Stimulated activated CD4-positive, alpha-beta T cell treated with anti-CD3 and anti-CD28 coated beads, Interleukin-2, amount 100 ng/mL, for 48 hours (primary cell): ENCODE measurements at places on chromosomes 2 and 18.

DNA sequence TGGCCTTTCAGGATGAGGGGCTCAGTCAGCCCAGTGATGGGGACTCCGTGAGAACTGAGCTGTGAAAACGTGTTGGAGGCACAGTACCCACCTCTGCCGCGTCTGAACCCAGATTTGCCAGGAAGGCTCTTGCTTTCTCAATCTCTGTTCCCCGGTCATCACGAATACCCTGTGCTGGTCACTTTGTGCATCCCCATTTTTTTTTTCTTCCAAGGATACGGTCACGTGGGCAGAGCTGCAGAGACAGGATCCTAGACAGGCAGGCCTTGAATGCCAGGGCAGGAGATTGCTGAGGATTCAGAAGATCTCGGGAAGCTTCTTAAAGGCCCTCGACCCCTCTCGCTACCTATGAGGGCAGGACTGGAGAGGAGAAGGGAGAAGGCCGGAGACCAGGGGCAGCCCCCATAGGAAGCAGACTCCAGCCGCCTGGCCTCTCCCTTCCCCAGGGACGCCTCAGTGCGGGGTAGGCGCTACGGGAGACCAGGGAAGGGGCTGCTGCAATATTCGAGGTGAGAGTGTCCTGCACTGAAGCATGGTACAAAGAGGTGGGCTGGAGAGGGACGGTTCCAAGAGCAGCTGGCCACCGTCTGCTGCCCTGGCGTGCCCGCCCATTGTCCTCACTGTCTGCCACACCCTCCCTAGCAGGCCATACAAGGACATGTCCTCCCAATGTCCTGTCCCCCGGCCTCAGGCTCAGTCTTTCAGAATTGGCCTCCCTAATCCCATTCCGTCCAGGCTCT lies 29.0 kb upstream of the TAF1B start:
- no peak for DNase-seq

- no peak for DNase-seq
These were observed 160.2 kb downstream of the PMAIP1 start for GRCh38 chr18:60060026-60060425.

- peak; percentile 16 for DNase-seq
These were observed 128.7 kb downstream of the LYPD6B start for GRCh38 chr2:149167001-149167780.

GRCh38 chr18:68735483-68736343 lies 20.8 kb upstream of the TMX3 start:
- no peak for DNase-seq

DNA sequence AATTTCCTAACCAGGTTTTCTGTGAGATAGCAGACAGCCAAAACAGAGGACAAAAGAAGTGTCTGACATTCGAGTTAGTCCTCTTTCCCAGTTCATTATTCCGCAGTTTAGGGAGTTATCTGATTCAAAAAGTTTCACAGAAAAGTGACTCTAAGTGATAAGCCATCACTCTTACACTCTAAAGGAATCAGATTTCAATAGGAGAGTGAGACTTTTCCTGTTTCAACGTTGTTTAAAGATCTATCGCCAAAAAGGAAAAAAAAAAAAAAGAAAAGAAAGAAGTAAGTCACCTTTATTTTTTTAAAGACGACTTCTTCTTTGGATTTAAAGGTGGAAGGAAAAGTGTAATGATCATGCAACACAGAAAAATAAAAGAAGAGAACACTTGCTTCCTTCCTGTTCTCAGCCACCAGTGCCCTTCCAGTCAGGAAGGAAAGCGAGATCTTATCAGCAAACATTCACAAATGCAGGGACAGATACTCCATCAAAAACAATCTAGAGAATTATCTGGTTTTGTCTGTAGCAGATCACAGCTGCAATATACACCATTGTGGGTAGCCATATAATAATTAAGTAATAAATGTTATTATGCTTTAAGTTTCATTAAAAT lies 49.8 kb downstream of the TFPI start:
- no peak for DNase-seq

DNA sequence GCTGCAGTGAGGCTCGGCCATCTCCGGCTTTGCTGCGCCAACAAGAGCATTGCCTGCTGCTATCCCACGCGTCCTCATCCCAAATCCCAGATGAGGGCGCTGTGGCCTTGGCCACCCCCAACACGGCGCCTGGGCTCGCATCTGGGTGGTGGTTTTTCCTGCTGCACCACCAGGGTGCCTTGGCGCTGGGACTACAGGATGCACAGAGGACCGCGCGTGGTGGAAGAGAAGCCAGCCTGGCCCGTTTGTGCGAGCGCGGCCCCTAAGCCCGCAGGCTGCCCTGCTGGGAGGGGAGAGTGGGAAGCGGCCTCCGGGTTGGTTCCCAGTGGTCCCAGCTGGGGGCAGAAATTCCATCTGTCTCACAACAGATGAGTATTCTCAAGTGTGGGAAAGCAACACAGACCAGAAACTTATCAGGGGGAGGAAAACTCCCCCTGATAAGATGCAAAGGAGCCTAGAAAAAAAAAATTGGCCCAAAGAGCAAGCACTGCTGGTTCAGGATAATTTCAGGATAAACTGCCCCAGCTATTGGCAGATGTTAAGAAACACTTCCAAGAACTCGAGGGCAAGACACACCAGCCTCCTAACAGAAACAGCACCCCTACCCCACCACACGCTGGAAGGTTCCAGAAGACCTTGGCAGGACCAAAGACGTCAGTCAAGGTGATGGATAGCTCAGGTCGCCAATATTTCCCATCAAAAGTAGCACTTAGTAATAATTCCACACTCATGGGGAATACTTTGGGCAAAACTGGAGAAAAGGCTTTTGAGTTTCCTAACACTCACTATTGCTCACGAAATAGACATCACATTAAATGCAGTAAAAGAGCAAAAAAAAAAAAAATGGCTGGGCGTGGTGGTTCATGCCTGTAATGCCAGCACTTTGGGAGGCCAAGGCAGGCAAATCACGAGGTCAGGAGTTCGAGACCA lies 152.1 kb downstream of the PXDN start:
- no peak for DNase-seq

DNA sequence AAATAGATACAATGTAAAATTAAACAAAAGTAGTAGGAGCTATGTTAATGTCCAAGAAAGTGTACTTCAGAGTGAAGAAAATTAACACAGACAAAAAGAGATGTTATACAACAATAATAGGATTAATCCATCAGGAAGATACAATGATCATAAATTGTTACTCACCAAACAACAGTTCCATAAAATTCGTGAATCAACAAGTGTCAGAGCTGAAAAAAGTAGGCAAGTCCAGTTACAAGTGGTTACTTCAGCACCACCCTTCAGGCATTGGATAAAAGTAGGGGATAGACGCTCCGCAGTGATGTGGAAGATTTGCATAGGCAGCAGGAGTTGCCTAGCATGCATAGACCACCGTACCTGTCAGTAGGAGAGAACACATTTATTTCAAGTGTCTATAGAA lies 77.8 kb downstream of the ATP9B start:
- DNase-seq = no peak

DNA sequence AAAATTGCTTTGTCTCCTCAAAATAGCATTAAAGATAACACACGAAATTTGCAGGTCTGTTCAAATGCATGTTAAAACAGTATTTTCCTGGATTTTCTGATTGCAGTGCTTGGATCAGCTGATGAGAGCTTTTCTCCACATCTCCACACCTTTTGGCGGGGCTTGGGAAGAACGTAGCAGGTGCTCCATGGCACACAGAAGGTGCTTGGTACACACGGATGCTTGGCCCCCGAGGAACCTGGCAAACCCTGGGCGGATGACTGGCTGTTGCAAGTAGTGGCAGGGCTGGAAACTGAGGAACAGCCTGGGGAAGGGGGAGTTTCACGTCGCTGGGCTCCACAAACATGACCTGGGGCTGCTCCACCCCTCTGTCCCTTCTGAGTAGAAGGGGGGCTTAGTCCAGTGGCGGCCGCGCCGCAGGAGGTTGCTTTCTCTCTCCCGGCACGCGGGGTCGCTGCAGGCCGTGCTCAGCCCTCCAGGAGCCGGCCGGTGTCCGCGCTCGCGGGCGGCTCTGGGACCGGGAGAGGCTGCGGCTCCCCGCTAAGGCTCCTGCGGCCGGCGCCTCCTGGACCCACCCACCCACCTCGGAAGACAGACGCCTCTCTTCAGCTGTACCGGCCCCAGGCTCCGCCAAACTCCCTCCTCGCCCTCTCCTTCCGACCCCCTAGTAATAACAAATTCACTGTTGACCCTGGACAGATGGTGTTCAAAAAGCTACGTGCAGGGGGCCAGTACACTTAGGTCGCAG lies 69.3 kb downstream of the MARCO start:
- no peak for DNase-seq

DNA sequence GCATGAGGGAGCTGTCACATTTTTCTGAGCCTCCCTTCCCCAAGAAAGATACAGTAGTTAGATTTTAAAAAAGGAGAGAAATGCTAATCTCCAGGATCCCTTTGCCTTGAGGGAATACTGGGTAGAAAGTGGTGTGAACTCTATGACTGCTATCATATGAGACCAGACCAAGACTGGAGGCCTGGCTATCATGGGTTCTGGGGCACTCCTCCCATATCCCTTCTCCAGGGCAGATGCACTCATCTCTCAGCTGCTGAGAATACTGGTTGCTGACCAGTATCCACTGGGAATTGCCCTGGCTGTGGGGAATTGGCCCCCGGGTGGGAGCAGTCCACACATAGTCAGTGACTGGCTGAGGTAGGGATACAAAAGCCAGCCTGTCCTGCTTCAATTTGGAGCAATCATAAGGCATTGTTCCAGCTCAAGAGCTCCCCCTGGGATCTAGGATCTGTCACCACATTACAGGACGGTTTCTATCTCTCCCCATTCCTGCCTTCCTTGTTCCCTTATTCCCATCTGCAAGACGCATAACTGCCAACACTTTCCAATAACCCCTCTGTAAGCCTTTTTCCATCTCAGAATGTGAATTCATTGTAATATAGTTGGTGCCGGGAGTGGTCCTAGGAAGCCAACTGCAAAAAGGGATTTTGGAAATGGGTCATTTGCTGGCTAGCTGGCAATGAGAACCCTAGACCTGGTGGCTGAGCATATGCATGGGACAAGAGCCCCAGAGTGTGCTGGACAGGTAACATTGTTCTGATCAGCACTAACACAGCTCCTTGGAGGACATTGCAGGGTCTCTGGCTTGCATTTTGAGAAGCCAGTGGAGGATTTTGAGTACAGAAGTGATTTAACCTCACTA lies 35.4 kb upstream of the REEP1 start:
- no peak for DNase-seq

DNA sequence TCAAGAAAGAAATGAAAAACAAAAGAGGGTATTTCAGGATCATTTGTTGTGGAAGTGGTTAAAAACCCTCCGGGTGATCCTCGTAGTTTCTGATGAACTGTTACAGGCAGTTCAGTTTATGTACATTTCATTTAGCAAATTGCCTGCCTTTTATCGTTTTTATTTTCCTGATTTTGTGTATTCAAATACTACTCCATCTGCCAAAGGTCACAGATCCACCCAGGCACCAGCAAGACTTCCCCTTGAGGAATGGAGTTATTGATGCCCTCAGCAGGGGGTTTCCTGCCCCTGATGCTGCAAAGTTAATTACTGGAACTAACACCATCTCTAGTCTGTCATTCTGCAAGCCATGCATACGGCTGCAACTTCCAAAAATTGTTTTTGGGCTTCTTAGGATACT lies 641.9 kb downstream of the SLC4A3 start:
- DNase-seq = no peak

DNA sequence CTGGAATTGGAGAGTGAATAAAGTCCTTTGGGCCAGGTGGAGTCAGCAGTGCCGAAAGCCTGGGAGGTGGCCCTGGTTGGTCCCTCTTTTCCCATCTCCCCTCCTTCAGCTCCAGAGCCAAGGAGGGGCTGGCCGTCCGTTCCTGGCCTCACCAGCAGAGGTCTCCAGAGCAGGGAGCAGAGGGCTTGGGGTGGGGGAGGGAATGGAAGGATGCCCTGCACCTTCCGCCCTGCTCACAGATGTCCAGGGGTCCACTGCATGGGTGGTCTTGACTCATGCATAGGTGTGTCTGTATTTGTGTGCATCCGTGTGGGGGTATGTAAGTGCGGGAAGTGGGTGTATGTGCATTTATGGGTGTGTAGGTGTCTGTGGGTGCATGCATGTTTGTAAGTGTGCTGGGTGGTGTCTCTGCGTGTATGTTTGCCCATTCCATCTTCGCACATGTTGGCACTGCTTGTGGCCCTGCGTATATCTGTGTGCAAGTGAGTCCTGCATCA lies 201.8 kb downstream of the ZFP36L2 start:
- peak; percentile 44 for DNase-seq

- DNase-seq = no peak
These were observed 98.1 kb downstream of the RTP5 start for GRCh38 chr2:241967467-241968144.

GRCh38 chr2:149296031-149296430 lies 34.4 kb upstream of the LYPD6 start:
- no peak for DNase-seq

- DNase-seq = no peak
These were observed 18.4 kb upstream of the REV1 start for GRCh38 chr2:99507937-99508818.

DNA sequence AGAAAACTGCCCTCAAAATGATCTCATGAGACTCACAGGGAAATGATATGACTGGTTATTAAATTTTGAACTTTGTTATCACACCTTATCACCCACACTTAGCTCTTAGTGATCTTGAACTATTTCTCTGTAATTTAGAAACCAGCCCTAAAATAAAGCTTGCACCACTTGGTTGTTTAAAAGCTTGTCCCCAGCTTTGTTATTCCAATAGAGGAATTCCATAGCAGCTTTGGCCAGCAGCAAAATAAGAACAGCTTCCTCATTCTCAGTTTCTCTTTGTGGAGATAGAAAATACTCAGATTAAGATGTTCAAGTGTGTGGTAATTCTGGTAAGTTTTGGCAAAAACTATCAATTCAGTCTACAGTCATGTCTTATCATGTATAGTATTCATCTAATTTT lies 54.4 kb upstream of the CCDC68 start:
- no peak for DNase-seq

GRCh38 chr2:237306083-237306786 lies 107.7 kb downstream of the COL6A3 start:
- no peak for DNase-seq

- DNase-seq = no peak
These were observed 176.7 kb downstream of the MTX2 start for GRCh38 chr2:176445956-176446355.

DNA sequence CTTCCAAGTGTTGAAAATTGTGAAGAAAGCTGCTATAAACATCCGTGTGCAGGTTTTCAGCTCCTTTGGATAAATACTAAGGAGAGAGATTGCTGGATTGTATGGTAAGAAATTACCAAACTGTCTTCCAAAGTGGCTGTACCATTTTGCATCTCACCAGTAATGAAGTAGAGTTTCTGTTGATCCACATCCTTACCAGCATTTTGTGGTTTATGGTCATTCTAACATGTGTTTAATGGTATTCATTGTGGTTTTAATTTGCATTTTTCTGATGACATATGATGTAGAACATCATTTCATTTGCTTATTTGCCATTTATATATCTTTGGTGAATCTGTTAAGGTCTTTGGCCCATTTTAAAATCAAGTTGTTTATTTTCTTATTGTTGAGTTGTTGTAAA lies 260.7 kb downstream of the SPAG16 start:
- DNase-seq = no peak
